Daoy (cell line): ENCODE measurements at places on chromosomes 13 and 19. TPM values are rescaled to one million over a fixed set of nuclear protein-coding genes. Genes with fewer than 3 reads are reported as not detected.

The GJB2 gene
- 0.77 and 5.3 TPM in 2 replicates for total RNA-seq

The CDC37 gene
- total RNA-seq, result 361 and 401 TPM in 2 replicates

The PSG4 gene
- total RNA-seq, result 0.27 and 0.69 TPM in 2 replicates

The SBK2 gene
- total RNA-seq, result not detected in 2 replicates

The RNF225 gene
- not detected in 2 replicates for total RNA-seq

The PGLYRP1 gene
- not detected in 2 replicates for total RNA-seq

The ZNF440 gene
- 2.9 and 5.2 TPM in 2 replicates for total RNA-seq

The ZNF90 gene
- 2.1 and 2.4 TPM in 2 replicates for total RNA-seq

The FFAR2 gene
- not detected in 2 replicates for total RNA-seq

The PLPP2 gene
- total RNA-seq, result 42.7 and 54.6 TPM in 2 replicates

The LILRB5 gene
- not detected in 2 replicates for total RNA-seq

The MYH14 gene
- 7.2 and 10.3 TPM in 2 replicates for total RNA-seq

The ZNF677 gene
- total RNA-seq, result 16.5 and 19.4 TPM in 2 replicates

The COG3 gene
- 19.1 and 20.7 TPM in 2 replicates for total RNA-seq

The MTUS2 gene
- under 0.01 and 0.21 TPM in 2 replicates for total RNA-seq

The ZNF546 gene
- total RNA-seq, result 0.60 and 4.8 TPM in 2 replicates

The IGFLR1 gene
- total RNA-seq, result 2.8 and 3.9 TPM in 2 replicates

The CGB8 gene
- 27.8 and 31.4 TPM in 2 replicates for total RNA-seq

The ACP7 gene
- 0.57 TPM in 1 of 2 replicates, not detected in the other for total RNA-seq

The NEK3 gene
- total RNA-seq, result 17.1 and 17.8 TPM in 2 replicates

The TMEM86B gene
- 0.95 and 1.8 TPM in 2 replicates for total RNA-seq

The LRRC4B gene
- 1.8 and 5.6 TPM in 2 replicates for total RNA-seq

The MYCBP2 gene
- 16.8 and 28.7 TPM in 2 replicates for total RNA-seq

The SHC2 gene
- total RNA-seq, result 0.11 TPM in 1 of 2 replicates, not detected in the other

The MYO1F gene
- 0.24 TPM in 1 of 2 replicates, not detected in the other for total RNA-seq

The GIPR gene
- not detected in 2 replicates for total RNA-seq

The FCAR gene
- total RNA-seq, result not detected in 2 replicates

The RFPL4A gene
- total RNA-seq, result 64.2 and 89.1 TPM in 2 replicates

The TNFSF9 gene
- total RNA-seq, result 12.0 and 13.8 TPM in 2 replicates

The MAP4K1 gene
- 0.11 TPM in 1 of 2 replicates, not detected in the other for total RNA-seq

The RASAL3 gene
- total RNA-seq, result not detected in 2 replicates

The PSG1 gene
- not detected in 2 replicates for total RNA-seq

The NHLRC3 gene
- total RNA-seq, result 3.1 and 7.9 TPM in 2 replicates

The SIGLECL1 gene
- total RNA-seq, result 0.06 TPM in 1 of 2 replicates, not detected in the other

The PLVAP gene
- not detected in 2 replicates for total RNA-seq

The PRODH2 gene
- total RNA-seq, result not detected in 2 replicates

The APOE gene
- total RNA-seq, result 0.86 and 1.6 TPM in 2 replicates

The ZNF579 gene
- 8.8 and 9.8 TPM in 2 replicates for total RNA-seq
